GM12864 (cell line): ENCODE measurements at places on chromosomes 6 and 20.

- DNase-seq: no peak
Measured at GRCh38 chr6:15058200-15059061, 187.4 kb upstream of the JARID2 start.

- peak; percentile 16 for DNase-seq
Measured at GRCh38 chr6:142474531-142475289, 172.9 kb downstream of the ADGRG6 start.

GRCh38 chr6:10451828-10452509 lies 37.1 kb upstream of the TFAP2A start:
- no peak for DNase-seq

DNA sequence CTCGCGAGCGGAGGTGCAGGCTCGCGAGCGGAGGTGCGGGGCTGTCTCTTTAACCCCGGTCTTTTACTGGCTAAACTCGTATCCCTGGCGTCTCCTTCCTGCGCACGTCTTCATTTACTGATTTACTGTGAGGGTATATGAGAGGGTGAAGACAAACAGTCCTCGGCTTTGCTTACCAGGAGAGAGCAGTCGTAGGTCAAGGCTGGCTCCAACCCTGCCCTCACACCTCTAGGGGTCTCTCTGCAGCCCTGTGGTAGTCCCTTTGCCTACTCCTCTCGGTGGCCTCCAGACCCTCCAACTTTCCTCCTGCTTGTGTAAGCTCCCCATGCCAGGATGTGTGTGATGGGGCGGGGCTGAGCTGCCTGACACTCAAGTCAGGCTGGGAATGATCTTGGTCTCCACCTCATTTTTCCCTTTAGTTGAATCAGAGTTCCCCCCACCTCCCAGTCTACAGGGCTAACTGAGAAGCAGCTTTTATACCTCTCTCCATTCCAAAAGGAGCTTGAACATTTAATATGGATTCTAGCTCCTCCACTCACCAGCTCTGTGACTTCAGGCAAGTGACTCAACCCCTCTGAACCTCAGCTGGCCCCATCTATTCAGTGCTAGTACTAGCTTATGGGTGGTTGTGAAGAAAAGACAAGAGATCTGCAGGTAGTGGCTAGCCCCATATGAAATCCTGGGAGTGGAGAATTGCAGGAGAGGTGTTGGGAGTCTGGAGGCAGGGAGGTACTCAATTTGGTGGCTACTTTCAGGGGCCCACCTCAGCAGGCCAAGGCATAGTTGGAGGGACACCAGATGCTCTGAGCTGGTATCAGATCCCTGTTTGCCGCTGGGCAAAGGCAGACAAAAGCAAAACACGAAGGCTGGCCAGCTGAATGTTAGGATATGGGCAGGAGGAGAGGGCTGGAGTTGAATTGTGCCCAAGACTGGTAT lies 902 bp downstream of the SLC29A1 start:
- no peak for DNase-seq

GRCh38 chr6:141677598-141678211 lies 455.0 kb upstream of the GJE1 start:
- no peak for DNase-seq

- DNase-seq: no peak
Measured at GRCh38 chr6:107853230-107853629, 29.1 kb upstream of the SCML4 start.

DNA sequence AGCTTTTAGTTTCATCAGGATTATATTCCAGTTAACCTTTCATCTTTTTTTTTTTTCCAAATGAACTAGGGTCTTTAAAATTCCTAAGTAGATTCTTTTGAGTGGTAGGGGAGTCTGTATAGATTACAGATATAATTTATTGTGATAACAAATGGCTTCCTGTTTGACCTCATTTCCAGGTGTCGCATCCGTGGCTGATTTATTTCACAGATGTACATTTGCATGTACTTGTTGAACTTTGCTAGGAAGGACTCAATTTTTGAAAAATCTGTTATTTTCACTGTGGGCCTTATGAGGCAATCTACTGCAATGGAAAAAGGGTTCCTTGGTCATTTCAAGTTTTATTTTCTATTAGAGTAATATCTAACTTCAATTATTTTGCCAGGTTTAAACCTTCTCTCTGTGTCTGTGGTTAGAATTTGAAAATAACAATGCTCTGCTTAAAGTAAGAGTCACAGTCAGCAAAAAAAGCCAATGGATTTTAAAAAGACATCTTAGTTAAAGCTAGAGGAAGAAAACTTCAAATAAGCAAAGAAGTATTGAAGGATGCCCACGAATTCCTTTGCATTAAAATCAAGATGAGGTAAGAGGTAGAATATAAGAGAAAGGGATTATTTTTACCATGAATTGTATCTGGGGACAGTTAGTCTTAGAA lies 57.9 kb downstream of the SAMD5 start:
- no peak for DNase-seq

GRCh38 chr20:45863543-45864470 lies 6.4 kb downstream of the ZSWIM3 start:
- no peak for DNase-seq

DNA sequence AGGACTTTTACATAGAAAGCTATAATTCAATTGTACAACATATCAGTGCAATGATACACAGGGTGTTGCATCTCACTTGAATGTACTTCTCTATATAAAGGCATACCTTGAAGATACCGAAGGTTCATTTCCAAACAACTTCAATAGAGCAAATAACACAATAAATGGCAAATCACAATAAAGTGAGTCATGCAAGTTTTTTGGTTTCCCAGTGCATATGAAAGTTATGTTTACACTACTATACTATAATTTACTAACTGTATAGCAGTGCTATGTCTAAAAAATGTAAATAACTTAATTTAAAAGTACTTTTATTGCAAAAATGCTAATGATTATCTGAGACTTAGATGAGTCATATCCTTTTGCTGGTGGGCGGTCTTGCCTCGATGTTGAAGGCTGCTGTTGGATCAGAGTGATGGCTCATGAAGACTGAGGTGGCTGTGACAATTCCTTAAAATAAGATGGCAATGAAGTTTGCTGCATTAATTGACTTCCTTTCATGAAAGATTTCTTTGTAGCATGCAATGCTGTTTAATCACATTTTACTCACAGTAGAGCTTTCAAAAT lies 188.8 kb downstream of the TASP1 start:
- DNase-seq: no peak

- no peak for DNase-seq
Measured at GRCh38 chr6:39543095-39543494, 182.1 kb downstream of the KIF6 start.

DNA sequence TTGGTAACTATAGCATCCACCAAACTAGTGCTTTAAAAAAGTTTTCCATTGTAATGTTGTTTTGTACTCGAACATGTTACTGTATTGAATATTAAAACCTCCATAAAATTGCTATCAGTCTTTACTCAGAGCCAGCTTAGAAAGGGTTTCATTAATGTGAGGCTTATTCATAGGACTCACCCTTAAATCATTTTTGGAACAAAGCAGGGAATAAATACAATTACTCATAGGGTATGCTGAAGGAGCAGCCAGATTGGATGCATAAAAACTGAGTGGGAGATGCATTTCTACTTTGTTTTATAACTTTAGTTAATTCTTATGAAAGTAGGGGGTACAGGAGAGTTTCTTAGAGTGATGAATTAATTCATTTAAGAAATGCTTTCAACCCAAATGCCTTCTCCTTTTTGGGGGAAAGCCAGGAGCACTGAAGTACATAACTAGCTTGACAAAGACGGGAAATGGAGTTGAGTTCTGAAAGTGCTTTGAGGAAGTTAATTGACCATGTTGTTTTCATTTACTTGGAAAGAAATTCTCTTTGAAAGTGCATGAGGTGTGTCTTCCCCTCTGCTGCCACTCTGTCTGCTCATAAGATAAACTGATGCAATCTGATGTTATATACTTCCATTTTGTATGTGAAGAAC lies 90.3 kb downstream of the RNF144B start:
- no peak for DNase-seq

DNA sequence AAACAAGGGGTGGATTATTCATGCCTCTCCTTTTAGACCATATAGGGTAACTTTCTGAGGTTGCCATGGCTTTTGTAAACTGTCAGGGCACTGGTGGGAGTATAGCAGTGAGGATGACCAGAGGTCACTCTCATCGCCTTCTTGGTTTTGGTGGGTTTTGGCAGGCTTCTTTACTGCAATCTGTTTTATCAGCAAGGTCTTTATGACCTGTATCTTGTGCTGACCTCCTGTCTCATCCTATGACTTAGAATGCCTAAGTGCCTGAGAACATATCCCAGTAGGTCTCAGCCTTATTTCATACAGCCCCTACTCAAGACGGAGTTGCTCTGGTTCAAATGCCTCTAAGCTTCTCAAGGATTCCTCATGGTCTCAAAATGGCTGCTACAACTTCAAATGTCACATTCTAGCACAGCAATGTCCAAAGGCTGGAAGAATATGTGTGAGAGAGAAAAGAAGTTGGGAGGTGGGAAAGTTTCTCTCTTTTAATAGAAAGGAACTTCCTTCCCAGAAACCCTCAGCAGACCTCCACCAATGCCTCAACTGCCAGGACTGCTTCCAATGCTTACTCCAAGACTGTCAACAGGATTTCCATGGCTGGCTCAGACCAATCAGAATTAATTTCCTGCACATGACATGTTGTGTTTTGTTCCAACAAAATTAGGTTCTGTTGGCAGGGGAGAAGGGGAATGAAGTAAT lies 46.6 kb upstream of the SLC9A8 start:
- DNase-seq: no peak

GRCh38 chr6:157068691-157069324 lies 254.5 kb downstream of the TMEM242 start:
- DNase-seq: peak; percentile 77

DNA sequence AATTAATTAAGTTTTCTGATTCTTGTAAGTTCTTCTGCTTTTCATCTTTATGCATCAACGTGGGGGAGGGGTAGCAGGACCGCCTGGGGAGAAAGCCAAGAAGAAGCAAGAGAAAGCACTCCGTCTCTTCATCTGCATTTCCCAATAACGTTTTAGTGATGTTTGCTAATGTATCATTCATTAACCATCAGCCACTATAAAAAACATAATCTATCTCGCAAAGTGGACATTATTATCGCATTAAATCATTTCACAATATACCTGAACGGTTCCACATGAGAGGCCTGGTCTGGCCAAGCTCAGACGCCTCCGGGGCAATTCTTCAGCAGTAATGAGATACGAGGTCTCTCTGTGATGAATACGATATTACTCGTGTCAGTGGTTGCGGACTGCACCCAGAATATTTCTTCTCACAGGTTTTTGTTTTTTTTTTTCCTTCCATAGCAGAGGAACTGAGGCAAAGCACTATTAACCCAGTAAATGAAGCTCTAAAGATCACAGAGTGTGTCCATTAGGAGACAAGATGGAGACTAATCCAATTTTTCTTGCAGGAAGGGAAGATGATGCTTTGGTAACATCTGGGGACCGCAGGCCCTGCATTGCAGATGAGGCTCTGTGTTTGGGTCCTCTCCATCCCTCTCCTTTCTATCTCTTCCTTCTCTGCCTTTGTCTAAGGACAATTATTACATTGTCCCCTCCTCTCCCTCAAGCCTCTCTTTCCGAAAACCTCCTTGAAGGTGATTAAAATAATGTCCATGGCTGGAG lies 156.1 kb downstream of the SLC35B3 start:
- DNase-seq: no peak

DNA sequence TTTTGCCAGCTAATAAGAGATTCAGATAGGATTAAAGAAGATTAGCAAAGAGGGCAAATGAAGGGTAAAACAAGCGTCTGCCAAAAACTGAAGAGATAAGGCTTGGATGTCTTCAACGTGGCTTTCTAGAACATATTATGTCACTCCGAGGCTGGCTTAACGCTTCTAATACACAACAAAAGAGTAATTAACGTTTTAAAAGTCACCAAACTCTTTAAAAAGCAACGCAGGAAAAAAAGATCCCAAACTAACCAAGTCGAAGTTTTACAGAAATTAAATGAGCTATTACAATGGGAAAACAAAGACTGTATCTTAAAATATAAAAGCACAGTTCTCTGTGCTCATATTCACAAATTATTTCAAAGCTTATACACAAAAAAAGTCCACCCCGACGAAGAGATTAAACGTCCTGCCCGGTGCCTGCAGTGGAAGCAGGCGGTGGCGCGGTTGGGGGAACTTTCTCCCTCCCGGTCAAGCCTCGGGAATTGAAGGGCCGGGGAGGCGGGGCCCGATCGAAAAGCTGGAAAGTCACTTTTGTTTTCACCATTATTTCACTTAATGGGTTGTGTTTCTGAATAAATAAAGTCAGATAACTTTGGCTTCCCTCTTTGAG lies 1.2 kb downstream of the MAK start:
- DNase-seq: no peak

DNA sequence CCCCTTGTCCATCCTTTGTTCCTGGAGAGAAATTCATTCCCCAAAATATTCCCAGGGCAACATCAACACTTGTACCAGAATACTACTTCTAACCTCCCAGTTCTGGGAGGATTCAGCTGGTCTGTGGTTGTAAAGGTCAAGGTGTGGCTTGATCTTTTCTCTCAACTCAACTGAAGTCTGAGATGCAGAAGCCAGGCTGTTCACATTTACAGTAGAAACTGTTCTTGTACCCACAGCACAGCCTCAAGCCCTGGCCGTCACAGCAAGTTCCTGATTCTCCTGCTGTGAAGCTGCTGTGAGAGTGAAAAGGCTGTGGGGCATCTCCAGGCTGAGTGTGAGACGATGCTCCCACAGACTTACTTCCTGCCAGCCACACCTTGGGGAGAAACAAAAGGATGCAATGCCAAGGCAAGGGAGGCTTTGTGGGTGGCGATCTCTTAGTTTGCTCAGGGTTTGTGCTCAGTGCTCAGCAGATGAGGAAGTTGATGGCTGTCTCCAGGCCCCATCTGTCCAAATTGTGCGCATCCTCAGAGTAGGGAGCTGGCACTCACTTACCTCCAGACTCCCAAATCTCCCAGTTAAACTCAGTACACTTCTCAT lies 143.9 kb upstream of the FOXA2 start:
- no peak for DNase-seq

DNA sequence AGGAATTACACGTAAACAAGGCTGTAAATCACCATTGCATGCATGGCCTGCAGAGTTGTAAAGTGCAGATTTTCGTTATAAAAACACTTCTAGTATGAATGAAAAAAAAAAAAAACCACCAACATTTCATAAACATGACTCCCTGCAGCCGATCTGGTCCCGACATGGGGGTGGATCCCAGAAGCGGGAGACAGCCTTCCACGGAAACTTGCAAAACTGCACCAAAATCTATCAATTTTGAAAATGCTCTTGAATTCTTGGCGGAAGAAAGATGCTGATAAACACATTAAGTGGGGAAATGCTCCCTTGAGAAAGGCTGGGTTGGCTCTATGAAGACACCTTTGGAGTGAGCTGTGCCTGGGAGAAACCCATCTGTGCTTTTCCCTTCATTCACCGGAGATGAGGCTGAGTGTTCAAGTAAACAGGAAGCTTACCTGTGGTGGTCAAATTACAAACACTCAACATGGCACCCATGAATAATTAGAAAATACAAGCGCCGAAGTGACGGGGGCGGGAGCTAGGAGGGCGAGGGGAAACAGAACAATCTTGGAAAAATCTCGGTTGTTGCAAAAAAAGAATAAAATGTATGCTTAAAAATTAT lies 845 bp upstream of the ANKRD60 start:
- no peak for DNase-seq

DNA sequence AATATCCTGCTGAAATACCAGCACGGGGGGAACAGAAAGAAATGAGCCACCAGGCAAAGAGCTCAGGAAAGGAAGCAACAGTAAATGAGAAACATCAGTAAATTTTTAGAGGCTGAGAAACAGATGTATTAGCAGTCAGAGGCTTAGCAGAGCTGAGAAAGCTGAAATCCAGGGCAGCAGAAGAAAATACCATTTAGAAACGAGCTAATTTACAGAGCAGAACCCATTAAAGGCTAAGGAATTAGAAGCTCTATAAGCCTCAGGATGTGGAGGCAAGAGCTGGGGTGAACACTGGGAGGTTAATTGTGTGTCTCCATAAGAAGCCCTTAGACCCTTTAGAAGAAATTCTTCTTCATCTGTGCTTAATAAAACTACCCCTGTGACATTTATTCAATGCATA lies 178.6 kb upstream of the RGS17 start:
- no peak for DNase-seq
